ENCODE measurements at places on chromosomes 6 and 20.

DNA sequence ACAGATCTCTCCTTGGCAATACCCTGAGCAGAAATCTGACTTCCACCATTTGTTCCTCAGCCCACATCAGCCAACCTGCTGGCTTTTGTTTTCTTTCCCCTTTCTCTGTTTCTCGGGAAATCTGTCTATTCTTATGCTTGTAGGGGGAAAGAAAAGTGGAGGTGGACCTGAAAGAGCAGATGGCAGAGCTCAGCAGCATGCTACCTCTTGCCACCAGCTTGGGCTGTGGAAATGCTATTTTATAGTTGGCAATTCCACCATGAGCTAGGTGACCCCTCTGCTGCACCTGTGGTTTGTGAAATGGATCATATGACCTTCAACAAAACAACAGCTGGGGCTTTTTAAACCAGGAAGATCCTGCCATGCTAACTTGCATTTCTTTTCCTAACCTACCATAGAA lies 6.8 kb upstream of the SPATS1 start:
- DNase-seq, result no peak

DNA sequence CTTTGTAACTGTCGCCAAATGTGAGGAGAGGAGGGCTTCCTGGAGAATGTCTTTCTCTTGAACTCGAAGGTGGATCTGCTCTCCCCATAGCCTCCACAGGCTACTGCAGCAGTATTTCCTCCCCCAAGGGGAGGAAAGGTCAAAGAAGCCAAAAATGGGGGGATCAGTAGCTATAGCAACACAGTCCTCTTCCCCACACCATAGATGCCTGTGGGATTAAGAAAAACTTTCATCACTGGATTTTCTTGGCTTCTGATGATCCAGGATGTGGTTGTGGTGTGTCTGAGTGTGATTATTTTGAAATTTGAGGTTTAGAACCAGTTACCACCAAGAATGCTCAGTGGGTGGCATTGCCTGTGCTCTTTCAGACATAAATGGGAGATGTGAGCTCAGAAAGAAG lies 140.1 kb upstream of the SPACA1 start:
- no peak for DNase-seq

- no peak for DNase-seq
Observed at GRCh38 chr6:100996409-100996808, 115.3 kb upstream of the ASCC3 start.

- DNase-seq, result no peak
Observed at GRCh38 chr6:148713921-148714320, 32.9 kb upstream of the UST start.

DNA sequence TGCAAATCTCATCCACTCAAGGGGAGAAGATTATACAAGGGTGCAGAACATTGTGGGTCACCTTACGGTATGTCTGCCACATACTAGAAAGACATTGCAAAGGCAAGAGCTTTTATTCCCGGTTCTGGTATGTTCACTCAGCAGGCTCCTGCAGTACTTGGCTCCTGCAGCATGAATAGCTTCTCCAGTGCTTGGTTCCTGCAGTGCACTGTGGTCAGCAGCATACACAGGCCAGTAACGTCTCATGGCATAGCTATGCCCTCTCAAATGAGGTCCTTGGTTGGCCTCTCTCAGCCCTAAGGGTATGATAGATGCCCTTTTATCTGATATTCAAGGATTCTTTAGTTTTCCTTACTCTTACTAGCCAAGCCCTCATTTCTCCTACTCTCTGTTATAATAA lies 12.6 kb downstream of the TCP11 start:
- DNase-seq, result no peak

DNA sequence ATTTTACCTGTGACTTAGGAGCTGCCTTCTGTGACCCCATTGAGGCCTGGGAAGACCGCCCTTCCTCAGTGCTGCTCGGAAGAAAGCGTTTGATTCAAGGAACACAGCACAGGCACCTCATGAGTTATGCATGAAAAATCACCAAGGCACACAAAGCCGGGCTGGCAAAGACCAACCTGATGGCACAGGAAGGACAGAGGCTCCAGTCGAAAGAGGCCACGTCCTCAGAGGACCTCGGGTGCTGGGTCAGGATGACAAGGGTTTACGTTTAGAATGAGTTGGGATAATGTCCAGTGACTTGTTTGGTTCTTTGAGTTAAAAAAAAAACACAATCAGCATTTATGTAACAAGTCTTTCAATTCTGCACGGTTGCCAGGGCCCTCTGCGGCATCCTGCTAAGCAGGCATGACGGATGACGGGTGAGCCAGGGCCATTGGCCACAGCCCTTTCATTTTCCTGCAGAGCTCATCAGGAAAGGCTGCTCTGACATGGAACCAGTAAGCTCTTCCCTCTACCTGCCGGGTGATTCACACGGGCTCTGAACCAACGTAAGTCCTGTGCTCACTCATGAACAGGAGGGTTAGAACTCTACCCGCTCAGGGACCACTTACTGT lies 112.8 kb downstream of the DACT2 start:
- DNase-seq, result no peak

DNA sequence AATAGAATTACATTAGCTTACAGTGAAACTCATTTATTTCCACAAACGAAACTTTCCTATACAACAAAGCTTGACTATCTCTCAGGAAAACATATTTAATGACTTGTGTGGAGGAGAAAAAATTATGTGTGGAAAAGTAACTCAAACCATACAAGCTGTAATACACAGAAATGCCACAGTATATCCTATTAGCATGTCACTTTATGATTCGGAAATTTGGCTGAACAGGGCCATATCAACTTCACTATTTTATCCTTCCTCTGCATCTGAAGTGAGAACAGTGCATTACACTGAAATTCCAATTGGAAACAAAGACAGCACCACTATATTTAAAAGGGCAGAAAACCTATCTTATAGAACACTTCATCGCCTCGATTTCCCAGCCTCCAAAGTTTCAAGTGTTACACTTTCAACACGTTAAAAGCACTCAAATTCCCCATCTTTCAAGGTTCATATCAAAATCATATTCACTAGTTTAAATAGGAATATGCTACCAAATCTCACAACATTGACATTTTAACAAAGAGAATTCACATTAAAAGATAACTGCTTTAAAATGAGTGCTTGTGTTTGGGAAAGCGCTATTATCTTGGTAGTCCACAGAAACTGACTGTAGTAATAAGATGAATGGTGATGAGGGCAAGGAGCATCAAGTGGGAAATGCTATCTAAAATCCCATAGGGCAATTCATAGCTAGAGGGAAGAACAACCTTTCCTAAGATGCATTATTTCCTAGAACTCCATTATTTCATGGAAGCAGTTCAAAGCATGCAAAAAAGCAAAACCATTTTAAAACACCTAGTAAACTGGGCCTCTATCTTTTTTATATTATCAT lies 1.8 kb downstream of the REV3L start:
- no peak for DNase-seq

DNA sequence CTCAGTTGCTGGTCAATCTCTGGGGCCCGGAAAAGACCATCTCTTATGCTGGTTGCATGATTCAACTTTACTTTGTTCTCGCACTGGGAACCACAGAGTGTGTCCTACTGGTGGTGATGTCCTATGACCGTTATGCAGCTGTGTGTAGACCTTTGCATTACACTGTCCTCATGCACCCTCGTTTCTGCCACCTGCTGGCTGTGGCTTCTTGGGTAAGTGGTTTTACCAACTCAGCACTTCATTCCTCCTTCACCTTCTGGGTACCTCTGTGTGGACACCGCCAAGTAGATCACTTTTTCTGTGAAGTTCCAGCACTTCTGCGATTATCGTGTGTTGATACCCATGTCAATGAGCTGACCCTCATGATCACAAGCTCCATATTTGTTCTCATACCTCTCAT lies 4.3 kb downstream of the OR2J3 start:
- no peak for DNase-seq

DNA sequence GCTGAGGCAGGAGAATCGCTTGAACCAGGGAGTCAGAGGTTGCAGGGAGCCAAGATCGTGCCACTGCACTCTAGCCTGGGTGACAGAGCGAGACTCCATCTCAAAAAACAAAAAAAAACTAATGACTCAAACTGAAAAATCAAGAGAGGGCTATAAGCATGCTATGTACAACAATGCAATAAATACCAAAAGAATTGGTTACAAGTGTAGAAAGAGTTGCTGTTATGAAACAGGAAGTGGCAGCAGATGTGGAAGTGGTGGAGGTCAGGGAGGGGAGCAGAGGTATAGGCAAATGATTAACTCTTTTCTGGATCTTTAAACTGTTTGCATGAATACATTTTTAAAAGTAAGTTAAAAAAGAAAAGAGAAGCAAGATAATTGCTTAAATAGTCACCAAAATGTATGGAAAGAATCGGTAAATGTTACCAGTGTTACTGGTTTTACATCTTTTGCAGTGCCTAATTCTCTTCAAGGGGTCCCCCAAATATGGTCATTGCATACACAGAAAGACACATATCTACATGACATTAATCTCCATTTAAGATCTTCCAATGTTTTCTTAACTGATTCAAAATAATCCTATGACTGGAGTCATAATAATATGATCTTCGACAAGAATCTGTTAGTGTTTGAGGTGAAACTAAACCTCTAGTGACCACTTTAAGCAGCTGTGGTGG lies 15.0 kb downstream of the CALHM6 start:
- DNase-seq, result no peak

- DNase-seq, result no peak
Observed at GRCh38 chr20:63499338-63499969, 571 bp upstream of the EEF1A2 start.

GRCh38 chr6:24581084-24581669 lies 64.8 kb downstream of the KIAA0319 start:
- DNase-seq, result peak; percentile 65

DNA sequence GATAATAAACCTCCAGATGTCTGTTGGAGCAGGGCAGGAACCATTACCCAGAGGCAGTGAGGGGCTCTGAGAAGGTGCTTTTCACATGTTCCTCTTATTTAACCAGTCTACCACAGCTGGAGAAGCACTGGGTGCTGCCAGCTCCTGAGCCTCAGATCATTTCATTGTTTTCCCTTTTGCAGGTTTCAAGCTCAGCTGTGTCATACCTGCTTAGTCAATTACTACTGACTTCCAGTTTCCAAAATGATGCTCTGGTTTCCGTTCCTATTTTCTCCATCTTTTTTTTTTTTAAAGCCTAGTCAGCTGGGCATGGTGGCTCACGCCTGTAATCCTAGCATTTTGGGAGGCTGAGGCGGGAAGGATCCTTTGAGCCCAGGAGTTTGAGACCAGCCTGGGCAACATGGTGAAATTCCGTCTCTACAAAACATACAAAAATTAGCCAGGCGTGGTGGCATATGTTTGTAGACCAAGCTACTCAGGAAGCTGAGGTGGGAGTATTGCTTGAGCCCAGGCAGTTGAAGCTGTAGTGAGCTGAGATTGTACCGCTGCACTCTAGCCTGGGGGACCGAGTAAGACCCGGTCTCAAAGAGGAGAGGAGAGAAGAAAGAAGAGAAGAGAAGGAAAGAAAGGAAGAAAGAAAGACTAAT lies 6.7 kb downstream of the FLOT1 start:
- DNase-seq, result no peak

- DNase-seq, result no peak
Observed at GRCh38 chr20:13396826-13397225, 175.8 kb downstream of the ISM1 start.

- DNase-seq, result no peak
Observed at GRCh38 chr6:7155871-7156579, 48.3 kb downstream of the RREB1 start.
